ENCODE measurements at places on chromosomes 1 and 21.

DNA sequence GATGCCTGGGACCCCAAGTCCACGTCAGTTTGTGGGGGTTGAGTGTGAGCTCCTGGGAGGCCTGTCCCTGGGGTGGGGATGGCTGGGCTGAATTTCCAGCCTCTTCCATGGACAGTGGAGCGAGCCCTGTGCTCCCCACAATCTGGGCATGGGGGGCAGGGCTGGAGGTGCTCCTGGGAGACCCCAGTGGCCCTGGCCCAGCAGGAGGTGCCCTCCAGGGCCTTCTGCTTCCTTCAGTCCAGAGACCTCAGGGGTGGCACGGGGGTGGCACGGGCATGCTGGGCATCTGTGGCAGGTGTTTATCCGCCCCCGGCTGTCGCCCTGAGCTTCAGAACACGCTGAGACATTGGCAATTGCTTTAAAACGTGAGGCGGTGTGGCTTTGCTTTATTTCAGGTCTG lies 40.9 kb downstream of the MORN1 start:
- DNase-seq: no peak

GRCh38 chr1:9257851-9258250 lies 23.3 kb downstream of the H6PD start:
- DNase-seq: no peak

DNA sequence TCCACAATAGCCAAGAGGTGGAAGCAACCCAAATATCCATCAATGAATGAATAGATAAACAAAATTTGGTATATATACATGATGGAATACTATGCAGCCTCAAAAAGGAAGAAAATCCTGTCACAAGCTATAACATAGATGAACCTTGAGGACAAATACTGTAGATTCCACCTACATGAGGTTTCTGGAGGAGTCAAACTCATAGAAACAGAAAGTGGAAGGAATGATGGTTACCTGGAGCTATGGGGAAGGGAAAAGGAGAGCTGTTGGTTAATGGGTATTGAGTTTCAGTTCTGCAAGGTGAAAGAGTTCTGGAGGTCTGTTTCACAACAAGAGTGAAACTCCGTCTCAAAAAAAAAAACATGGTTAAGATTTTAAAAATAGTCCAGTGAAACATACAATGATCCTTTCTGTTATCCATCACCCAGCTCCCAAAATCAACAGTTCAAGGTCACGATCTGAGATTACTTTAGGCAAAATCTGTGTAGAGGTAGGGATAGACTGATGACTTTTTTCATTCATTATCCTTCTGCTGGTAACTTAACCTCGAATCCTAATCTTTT lies 80.8 kb upstream of the HNRNPU start:
- no peak for DNase-seq

DNA sequence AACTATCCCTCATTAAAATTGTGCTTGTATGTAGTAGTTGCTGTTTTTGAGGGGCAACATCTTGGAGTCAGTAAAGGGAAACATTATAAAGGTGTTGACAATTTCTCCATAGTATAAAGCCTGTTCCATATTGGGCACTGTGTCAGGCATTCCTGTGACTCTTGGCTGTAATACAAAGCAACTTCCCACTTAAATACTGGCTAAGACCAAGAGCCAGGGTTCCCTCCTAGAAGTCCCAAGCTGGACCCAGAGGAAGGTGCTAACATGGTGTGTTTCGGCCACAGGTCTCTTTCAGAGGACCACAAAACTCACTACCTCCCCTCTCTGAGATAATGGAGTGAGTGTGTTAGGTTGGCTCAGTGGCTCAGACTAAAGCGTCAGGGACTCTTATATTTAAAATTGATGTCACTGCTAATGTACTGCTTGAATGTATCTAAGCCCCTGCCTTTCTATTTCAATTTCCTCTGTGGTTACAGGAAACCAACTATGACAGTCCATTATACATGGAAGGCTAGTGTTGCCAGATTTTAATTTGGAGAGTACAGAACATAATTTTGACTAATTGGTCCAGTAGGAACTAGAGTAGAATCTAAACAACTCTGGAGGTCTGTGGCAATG lies 74.7 kb upstream of the RGL1 start:
- no peak for DNase-seq

- no peak for DNase-seq
Observed at GRCh38 chr1:168243636-168244212, 17.9 kb downstream of the SFT2D2 start.

- DNase-seq: no peak
Observed at GRCh38 chr1:201849372-201850052, 20.6 kb downstream of the IPO9 start.

GRCh38 chr1:85199667-85200462 lies 951 bp downstream of the SYDE2 start:
- DNase-seq: no peak

GRCh38 chr1:25874635-25875153 lies 814 bp downstream of the PAQR7 start:
- no peak for DNase-seq

- no peak for DNase-seq
Observed at GRCh38 chr1:169595764-169596711, 9.8 kb upstream of the F5 start.

DNA sequence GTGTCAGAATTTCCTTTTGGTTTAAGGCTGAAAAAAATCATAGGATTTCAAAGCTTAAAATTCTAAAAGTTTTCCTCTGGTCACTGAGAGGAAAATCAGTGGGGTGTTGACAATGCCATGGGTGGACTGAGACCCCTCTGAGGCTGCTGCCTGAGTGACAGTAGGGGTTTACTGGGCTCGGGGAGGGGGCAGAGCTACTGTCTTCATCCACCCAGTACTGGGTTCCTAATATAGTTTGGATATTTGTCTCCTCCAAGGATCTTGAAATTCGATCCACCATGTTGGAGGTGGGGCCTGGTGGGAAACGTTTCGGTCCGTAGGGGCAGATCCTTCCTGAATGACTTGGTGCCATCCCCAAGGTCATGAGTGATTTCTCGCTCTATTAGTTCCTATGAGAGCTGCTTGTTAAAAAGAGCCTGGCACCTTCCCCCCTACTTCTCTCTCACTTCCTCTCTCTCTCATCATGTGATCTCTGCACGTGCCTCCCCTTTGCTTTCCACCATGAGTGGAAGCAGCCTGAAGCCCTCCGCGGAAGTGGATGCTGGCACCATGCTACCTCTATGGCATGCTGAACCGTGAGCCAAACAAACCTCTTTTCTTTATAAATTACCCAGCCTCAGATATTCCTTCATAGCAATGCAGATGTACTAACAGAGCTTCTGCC lies 72.3 kb downstream of the MAP10 start:
- no peak for DNase-seq

GRCh38 chr1:239826211-239826610 lies 265.5 kb upstream of the FMN2 start:
- no peak for DNase-seq

DNA sequence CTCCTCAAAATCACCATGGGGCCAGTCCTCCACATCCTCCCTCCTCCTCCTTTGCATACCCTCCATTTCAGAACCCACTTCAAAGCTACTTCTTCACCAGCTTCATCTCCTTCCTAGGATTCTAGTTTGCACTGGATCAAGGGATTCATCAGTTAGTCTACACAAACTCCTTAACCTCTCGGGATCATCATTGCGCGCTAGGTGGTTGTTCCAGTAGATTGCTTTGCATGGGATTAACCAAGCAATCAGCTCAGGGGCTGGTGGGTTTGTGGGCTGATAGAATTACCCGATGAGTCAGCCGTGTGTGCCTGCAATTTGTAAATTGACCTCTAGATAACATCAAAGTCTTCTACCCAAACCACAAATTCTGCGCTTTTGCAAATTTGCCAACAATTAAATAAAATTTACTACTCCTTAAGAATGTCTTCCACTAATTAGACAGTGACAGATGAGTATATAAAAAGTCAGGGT lies 7.7 kb downstream of the KANK4 start:
- no peak for DNase-seq

DNA sequence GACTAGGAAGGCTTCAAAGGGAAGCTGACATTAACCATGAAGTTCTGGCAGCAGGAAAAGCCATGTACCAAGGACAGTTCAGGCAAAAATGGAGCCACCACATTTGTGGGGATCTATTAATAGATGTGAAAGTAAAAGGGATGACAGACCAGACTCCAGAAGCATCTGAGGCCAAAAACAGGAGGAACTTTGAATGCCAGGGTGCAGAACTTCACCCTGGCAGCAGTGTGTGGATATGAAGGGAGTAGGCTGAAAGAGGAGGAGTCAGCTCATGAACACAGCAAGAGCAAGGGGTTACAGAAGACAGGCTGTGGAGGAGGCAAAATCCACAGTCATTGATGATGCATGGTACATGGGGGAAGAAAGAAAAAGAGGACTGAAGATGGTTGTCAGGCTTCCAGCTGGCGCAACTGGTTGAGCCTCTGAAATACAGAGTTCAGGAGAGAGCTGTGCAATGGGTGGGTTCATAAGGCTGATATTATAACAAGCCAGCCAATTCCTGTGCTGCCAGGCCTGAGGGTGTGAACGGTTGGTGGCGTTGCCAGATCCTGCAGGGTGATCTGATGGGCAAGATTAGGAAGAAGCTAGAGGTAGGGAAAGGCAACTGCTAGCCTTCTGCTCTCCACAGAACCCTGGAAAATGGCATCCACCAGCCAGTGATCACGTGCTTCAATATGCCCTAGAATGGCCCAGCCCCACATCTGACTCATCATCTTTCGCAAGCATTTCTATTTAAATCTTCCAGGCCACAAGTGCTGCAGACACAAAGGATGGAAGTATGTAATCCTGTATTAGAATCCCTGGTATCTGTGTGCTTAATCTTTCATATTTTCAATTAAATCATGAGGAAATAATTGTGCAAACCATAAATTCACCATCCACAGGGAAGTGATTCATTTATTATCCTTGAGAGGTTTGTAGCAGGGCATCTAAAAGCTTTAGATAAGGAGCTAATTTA lies 81.9 kb downstream of the SLC25A24 start:
- peak; percentile 47 for DNase-seq

GRCh38 chr1:227733309-227733705 lies 1.8 kb downstream of the JMJD4 start:
- no peak for DNase-seq

- no peak for DNase-seq
Observed at GRCh38 chr1:173255214-173255813, 48.2 kb upstream of the TNFSF4 start.

DNA sequence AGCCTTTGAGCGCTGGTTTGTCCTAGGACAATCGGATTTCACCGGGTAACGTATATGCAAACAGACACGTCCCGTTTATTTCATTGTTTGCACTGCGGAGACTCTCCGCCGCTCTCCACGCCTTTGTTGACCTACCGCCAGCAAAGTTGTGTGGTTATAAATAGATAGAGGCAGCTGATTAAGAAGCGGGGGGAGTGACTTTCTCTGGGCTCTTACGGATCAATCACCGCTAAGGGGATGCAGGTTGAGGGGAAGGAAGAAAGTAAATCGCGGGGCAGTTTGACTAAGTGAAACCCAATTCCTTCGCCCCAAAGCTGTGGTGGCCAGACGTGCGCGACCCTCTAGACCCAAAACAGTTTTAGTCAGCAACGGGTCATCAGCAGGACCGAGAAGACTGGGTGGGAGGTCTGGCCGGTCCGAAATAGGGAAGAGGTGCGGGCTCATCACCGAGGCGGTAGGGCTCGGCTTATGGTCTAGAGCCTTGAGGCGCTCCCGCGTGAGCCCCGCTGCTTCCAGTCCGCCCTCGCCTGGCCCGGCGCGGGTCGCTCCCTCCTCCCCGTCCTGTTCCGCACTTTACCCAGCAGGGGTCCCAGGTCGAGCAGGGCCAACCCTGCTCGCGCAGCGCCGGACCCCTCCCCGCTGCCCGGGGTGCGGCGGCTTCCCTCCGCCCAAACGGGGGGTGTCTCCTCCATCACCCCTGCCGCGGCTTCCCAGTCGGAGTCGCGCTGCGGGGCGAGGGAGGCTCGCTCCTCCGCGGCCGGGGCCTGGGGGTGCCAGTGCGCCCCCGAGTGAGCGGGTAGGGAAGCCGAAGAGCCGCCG lies 120.8 kb upstream of the RRP15 start:
- DNase-seq: no peak

DNA sequence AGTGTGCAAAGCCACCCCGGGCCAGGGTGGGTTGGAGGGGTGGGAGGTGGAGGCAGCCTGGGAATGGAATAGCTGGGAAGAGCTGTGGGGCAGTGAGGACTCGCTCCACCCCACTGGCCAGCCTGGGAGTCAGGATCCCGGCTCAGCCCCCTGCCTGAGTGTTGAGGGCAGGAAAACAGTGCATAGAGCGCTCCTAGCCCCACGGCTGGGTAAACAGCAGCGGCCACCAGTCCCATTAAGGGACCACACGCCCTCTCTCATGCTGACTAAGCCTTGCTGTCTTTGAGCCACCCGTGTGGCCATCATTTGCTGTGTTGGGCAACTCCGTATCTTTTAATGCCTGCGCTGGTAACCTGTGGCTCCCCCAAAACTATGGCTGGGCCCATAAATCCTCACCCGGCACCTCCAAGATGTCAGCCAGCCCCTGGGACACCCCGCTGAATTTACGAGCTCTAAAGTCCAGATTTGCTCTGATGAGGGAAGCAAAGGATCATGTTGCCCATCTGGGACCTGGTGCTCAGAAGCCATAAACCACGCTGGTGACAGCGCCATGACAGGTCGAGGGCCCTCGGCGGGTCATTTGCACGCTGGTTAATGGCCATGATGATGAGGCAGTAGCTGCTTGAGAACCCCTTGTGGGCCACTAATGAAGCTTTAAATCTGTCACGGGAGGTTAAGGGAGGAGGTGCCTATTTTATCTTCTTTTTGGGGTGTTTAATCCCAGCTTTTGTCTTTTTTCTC lies 34.9 kb downstream of the SYF2 start:
- DNase-seq: no peak

DNA sequence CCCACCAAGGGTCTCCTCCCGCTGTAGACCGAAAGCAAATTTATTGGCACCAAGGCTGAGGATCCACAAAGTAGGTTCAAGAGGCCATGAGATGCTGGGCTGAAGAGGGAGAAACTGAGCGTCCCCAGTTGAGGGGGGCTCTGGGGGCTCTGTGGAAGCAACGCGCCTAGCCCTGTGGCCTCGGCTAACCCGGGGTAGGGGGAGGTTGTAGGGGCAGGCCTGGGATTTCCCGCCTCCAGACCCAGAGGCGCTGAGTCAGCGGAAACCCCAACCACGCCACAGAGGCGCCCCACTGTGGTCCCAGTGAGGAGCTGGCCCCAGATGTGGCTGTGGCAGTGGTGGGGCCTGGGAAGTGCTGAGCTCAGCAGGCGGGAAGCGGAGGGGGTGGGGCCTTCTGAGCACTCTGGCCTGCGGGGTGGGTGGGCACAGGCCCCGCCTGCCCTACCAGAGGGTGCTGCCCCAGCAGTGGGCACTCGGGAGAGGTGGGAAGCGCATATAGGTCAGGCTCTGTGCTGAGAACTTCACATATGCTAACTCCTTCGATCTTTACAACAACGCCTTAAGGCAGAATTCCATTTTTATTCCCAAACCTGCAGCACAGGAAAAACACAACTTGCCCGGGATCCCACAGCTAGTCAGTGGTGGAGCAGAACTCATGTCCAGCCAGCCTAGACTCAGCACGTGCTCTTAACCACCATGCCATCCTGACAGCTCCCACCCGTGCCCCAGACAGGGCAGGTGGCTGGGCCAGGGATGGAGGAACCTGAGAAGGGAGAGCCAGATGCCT lies 1.5 kb upstream of the COL16A1 start:
- DNase-seq: no peak

GRCh38 chr1:6028042-6028850 lies 17.4 kb upstream of the KCNAB2 start:
- no peak for DNase-seq

Measured in BJ (cell line).